ENCODE measurements at places on chromosomes 6 and 20. TPM values are rescaled to one million over a fixed set of nuclear protein-coding genes. Genes with fewer than 3 reads are reported as not detected.
A peak's percentile ranks its signal among the peaks of the same experiment; 100 is the strongest.

DNA sequence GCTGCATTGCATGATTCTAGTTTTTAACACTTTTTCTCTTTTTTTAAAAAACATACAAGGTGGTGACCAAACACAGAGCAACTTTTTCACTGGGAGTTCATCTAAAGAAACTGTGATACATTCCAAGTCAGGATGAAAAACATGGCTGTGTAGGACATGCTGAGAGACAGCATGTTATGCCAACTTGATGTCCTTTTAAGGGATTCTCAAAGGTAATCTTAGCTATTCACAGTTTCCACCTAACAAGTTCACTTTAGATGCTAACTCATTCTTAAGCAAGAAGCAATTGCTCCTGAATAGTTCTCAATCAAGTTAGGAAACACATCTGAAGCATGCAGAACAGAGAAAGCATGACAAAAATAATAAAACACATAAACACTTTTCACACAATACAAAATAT lies 3.3 kb downstream of the ASCC3 start:
- no peak overlapping the region for H3K4me3 ChIP-seq
- DNase-seq: no peak
- H3K27me3 ChIP-seq: no peaks in the 10 kb centered on the region
- H3K4me1 ChIP-seq: peaks cover 12% of the 10 kb centered on the region
- no peak overlapping the region for H3K27ac ChIP-seq

DNA sequence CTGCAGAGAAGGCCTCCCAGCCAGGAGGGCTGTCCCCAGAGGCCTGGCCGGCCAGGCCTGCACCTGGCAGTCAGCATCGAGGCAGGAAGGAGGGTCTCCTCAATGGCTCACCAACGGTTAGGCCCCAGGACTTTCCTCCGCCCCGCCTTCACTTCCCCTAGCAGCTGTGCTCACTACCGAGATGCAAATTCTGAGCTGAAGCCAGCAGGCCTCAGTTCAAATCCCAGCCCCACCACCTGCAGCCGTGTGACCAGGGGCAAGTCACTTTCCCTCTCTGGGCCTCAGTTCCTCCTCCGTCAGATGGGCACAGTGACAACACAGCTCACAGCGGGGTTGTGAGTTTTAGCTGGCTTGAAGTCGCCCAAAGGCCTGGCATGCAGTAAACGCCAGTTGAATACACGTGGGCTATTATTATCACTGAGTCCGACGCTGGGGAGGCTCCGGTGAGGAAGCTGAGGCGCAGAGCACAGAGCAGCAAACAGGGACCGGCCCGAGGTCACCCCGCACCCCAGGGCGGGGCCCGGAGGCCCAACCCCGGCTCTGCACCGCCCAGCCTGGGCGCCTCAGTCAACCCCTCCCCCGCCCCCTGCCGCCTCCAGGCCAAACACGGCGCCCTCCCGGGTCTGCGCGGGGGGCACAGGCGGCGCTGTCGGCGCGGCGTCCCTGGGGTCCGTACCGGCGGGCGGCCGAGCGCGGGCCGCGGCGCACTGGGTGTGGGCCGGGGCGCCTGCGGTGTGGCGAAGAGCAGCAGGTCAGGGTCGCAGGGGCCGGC lies 671 bp downstream of the E2F1 start:
- peak; percentile 37 for DNase-seq
- H3K27ac ChIP-seq: peak overlapping the region; percentile 43
- H3K4me1 ChIP-seq: peaks cover 43% of the 10 kb centered on the region
- peaks cover 5% of the 10 kb centered on the region for H3K36me3 ChIP-seq
- peak overlapping the region; percentile 68 for H3K4me3 ChIP-seq
- no peaks in the 10 kb centered on the region for H3K27me3 ChIP-seq

GRCh38 chr6:24694198-24694597 lies 24.8 kb downstream of the C6orf62 start:
- no peaks in the 10 kb centered on the region for H3K4me1 ChIP-seq
- H3K27me3 ChIP-seq: no peaks in the 10 kb centered on the region
- H3K27ac ChIP-seq: no peak overlapping the region
- no peak overlapping the region for H3K4me3 ChIP-seq
- DNase-seq: no peak

DNA sequence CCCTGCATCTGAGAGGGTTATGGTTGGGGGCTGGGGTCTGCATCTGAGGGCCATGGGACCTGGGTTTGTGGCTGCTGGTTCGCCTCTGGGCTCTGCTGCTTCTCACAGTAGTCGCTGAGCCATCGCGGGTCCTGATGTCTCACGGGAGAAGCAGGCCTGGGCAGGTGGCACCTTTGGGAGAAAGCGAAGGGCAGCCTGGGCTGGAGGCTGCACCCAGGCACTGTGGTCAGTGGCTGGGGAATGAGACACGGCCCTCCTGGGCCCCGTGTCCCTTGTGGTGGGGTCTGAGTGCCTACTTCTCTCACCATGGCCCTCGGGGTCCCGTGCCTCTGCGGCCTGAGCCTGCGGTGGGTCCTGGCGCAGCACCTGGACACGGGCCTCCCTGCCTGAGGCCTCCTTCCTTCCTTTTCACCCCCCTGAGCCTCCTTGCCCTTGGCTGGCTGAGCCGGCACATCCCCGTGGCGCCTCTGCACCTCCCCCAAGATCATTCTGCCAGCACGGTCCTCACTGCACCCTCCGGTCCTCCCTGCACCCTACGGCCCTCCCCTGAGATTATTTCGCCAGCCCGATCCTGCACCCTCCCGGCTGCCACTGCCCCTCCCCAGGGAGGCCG lies 206.0 kb downstream of the ERMARD start:
- H3K4me3 ChIP-seq: no peak overlapping the region
- H3K27me3 ChIP-seq: no peaks in the 10 kb centered on the region
- no peaks in the 10 kb centered on the region for H3K4me1 ChIP-seq
- no peaks in the 10 kb centered on the region for H3K36me3 ChIP-seq
- no peak overlapping the region for H3K27ac ChIP-seq

- H3K4me3 ChIP-seq: no peak overlapping the region
- H3K27ac ChIP-seq: no peak overlapping the region
- H3K27me3 ChIP-seq: no peaks in the 10 kb centered on the region
- no peak for DNase-seq
Measured at GRCh38 chr6:40295251-40295950, 291.8 kb downstream of the LRFN2 start.

- no peak overlapping the region for H3K27ac ChIP-seq
- 0 out of 2 replicates have a peak, but pooled peaks cover 2% of the 10 kb centered on the region for H3K36me3 ChIP-seq
- H3K4me3 ChIP-seq: no peak overlapping the region
Measured at GRCh38 chr6:4790158-4790899, 14.1 kb downstream of the CDYL start.

DNA sequence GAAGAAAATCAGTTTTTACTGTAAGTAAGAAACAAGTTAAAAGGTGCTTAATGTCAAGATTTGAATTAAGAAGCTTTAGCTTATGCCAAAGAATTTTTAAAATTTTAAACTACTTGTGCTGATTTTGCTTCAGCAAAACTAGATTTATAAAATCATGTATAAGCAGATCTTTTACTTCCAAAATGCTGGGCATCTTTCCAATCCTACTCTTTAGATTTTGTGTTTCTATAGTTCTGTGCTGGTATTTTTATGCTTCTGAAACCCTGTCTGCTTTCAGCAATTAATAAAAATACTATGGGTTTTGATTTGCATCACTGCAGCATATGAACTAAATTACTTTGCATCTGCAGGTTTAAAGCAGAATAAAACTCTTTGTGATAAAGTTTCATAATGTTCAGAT lies 238.6 kb upstream of the RNF217 start:
- no peak for DNase-seq
- no peaks in the 10 kb centered on the region for H3K27me3 ChIP-seq
- H3K4me3 ChIP-seq: no peak overlapping the region
- H3K36me3 ChIP-seq: no peaks in the 10 kb centered on the region
- no peak overlapping the region for H3K27ac ChIP-seq

Gene ZNF391
- not detected for total RNA-seq

Gene MDFI
- total RNA-seq: not detected

Gene CST2
- not detected for total RNA-seq

All from SJSA1 (cell line).